ENCODE measurements at places on chromosomes 11 and 22.

GRCh38 chr11:128680906-128681305 lies 13.0 kb upstream of the FLI1 start:
- DNase-seq, result no peak

- no peak for DNase-seq
Measured at GRCh38 chr11:18526130-18526520, 617 bp downstream of the TSG101 start.

- no peak for DNase-seq
Measured at GRCh38 chr22:46612904-46613605, 7.1 kb upstream of the GRAMD4 start.

DNA sequence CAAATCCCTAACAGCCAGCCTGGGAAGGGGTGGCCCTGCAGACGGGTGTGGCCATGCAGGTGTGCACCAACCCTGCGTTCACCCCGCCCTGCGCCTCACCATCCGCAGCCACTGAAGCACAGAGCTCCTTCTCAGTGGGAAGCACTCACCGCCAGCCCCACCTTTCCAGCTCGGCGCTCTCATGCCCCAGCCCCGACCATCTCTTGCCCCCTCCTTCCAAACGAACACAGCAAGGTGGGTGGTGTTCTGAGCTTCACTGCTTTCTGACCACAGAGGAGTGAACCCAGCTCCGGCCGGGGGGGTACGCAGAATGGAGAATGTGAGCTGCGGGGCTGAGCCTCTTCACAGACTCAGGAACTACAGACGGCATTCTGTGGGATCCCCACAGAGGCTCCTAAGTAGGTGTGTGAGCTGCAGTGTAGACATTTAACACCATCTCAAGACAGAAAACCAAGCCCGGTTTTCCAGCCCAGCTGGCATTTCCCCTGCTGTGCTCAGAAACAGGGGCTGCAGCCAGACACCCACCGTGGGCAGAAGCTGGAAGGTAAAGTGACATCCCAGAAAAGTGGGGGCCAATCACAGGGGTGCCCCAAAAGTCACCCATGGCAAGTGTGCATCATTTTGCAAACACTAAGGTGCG lies 88.4 kb upstream of the RTL6 start:
- no peak for DNase-seq

DNA sequence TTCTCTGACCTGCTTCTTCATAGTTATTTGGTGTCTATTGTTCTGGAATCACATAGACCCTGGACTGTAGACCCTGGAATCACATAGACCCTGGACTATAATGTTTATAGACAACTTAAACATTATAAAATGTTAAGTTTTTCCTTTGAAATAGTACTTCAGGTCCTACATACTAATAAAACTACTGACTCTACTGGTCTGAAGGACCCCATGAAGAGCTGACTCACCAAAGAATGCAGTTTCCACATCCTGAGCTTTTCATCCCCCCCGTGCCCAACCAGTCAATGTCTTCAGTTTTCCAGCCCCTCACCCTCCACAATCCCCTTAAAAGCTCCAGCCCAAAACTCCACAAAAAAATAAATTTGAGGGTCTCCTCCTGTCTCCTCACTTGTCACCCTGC lies 6.6 kb upstream of the PLEKHA7 start:
- DNase-seq, result no peak

GRCh38 chr11:115893461-115894099 lies 389.4 kb upstream of the CADM1 start:
- no peak for DNase-seq

- DNase-seq, result no peak
Measured at GRCh38 chr22:26937213-26937612, 279.8 kb downstream of the MIAT start.

- DNase-seq, result peak; percentile 80
Measured at GRCh38 chr11:46380340-46381047, 975 bp upstream of the MDK start.

DNA sequence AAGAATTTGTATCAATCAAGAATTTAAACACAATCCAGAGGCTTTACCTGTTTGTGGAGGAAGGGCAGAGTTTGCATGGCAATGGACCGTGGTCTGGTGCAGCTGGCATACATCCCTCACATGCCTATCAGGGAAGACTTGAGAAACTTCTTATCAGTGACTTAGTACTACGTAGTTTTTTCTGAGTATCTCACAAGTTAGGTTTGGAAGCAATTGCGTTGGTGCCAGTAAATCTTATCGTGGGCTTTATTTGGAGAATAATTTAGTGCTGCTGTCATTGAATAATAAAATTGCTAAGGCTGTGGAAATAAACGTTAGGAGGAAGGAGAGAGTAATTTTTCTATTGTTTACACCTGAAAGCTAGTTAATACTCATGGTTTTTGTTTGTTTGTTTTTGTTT lies 72.3 kb downstream of the PRMT3 start:
- DNase-seq, result no peak

GRCh38 chr22:26127556-26127955 lies 41.7 kb upstream of the SEZ6L start:
- DNase-seq, result no peak

DNA sequence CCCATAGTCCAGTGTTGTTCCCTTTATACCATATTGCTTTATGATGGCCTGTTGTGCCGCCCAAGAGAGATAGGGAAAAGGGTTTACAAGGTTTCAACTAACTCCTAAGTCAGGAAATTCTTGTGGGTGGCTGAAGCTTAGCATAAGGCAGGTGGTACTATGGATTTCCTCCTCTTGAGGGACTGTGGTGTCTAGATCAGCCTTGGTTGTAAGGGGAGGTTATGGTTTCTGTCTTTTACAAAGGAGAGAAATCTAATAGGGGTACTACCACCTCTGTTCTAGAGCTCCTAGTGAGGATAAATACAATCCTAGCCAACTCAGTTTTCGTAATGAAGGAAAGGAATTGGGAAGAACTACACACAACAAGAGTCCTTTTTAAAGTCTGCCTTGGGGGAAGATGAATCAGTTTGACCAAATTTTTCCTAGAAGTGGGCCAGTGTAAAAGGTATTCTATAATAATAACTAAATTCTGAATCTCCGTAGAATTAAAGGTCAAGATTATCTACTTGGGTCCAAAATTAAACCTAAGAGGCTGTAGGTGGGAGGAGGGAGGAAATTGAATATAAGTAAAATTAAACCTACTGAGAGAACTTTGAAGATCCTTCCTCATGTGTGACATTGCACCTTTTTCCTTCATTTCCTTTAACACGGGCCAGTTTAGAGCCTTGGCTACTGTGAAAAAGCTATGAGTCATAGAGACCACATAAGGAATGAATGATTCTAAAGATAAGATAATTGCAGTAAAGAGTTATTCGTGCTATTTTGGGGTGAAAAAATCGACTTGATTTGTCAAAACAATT lies 17.2 kb downstream of the DLAT start:
- peak; percentile 20 for DNase-seq

- no peak for DNase-seq
Measured at GRCh38 chr11:7668911-7669310, 4.4 kb downstream of the CYB5R2 start.

DNA sequence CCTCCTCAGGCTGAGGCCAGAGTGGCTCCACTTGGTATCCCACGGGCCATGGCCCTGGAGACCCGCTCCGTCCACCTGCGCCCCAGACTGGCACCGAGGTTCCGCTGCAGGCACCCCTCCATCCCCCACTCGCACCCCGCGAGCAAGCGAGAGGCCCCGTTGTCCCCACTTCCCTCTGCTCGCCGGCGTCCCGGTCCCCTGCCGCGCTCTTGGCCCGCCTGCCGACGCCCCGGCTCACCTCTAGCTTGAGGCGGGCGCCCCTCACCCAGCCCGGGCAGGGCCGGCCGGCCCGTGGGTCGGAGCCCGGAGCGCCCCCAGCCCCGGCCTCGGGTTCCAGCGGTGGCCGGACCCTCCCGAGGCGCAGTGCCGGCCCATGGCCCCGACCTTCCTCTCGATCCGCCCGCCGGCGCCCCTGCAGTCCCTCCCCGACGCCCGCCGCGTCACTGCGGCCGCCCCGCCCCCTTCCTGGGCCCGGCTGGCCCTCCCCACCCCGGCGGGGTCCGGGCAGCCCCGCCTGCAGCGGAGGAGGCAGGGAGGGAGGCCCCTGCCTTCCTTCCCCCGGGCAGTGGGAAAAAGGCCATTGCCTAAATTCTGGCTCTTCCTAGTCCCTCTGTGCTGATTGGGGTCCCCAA lies at the start of gene PITPNM1:
Gene PITPNM1 (minus strand): TSS at position 414 of the 632 bp plus-strand sequence. CDS start 1,183 bp downstream, outside the sequence.
- DNase-seq, result peak; percentile 72

DNA sequence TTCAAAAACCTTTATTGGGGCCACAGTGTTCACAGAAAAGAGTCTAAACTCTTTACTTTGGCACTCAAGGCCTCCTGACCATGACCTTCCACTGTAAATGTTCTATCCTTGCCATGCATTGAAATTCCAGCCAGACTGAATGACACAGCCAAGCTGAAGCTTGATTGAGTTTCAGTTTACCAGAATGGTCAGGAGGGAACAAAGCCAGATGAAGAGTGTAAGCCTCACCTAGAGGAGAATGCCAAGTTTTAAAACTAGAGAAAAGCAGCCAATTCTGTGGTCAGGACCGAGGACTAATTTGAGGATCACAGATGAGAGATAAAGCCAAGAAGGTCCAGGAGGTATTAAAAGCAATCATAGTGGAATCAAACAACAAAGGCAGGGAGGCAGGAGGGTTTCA lies 215.3 kb downstream of the KCNA4 start:
- no peak for DNase-seq

- peak; percentile 66 for DNase-seq
Measured at GRCh38 chr11:26297189-26297975, 34.5 kb upstream of the ANO3 start.

DNA sequence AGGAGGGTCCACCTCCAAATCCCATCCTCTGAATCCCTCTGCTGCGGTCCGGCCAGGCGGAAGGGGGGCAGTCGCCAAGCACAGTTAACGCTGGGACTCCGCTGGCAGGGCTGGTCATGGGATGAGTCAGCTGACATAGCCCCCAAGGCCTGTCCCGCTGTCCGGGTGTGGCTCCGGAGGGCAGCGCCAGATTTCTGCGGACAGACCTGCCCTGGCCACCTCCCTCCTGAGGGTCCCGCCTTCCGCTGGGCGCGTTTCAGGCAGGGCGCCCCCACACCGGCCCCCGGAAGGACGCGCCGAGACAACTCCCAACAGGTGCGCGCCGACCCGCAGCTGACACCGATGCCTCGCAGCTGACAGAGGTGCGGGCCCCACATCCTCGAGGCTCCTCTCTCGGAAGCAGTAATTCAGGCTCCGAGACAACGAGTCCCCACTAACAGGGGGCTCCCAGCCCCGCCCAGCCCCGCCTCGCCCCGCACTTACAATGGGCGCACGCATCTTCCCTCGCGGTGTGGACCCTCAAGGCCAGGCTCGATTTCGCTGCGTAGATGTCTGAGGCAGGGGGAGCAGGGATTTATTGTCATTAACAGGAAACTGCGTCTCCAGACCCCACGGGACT lies 607 bp downstream of the PLAAT3 start:
- DNase-seq, result peak; percentile 48

DNA sequence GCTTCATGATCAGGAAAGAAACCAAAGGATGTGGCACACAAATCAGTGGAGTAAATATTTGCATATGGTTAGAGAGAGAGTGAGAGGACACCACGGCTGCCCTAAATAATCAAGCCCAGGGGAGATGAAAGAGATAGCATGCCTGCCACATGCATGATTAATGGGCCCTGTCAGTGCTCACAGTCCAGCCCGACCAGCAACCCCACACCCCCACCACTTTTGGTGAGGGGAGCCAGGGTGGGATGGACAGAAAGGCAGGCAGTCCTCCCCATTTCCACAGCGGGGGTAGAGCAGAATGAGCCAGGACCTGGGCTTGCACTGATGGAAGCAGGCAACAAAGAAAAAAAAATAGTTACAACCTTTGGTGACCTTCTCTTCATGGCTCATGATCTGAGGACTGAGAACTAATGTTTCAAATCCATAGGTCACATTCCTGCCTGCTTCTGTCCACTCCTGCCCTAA lies 545.0 kb downstream of the ETS1 start:
- DNase-seq, result no peak

- no peak for DNase-seq
Measured at GRCh38 chr11:1896468-1896867, 4.8 kb upstream of the PRR33 start.

- no peak for DNase-seq
Measured at GRCh38 chr22:30023099-30023660, 57.1 kb upstream of the HORMAD2 start.

GRCh38 chr11:127931803-127932202 lies 655.6 kb downstream of the ETS1 start:
- no peak for DNase-seq

- no peak for DNase-seq
Measured at GRCh38 chr11:6556139-6556949, 47.1 kb downstream of the RRP8 start.

- DNase-seq, result no peak
Measured at GRCh38 chr11:128190312-128190711, 397.0 kb downstream of the ETS1 start.

GRCh38 chr11:126140926-126141280 lies 70.5 kb downstream of the RPUSD4 start:
- DNase-seq, result peak; percentile 67

DNA sequence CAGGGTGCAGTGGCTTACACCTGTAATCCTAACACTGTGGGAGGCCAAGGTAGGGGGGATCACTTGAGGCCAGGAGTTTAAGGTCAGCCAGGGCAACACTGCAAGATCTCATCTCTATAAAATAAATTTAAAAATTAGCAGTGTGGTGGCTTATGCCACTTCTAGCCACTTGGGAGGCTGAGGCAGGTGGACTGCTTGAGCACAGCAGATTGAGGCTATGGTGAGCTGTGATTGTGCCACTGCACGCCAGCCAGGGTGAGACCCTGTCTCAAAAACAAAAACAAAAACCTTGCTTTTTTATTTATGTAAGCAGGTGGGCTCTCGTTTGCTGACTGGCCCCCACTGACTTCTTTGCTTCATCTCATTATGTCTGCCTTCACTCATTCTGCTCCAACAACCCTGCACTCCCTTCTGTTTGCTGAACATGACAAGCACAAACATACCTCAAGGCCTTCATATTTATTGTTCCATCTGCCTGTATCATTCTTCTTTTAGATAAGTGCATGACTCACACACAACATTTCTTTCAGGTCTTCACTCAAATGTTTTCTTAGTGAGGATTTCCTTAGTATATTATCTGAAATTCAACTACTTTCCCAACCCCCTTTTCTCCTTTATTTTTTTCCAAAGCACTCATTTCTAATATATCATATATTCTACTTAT lies 32.4 kb upstream of the CLNS1A start:
- no peak for DNase-seq

- no peak for DNase-seq
Measured at GRCh38 chr11:40187295-40187694, 1272.2 kb downstream of the LRRC4C start.

GRCh38 chr22:26050079-26050478 lies 119.2 kb upstream of the SEZ6L start:
- DNase-seq, result no peak

- DNase-seq, result no peak
Measured at GRCh38 chr11:134517621-134518293, 105.7 kb upstream of the B3GAT1 start.

DNA sequence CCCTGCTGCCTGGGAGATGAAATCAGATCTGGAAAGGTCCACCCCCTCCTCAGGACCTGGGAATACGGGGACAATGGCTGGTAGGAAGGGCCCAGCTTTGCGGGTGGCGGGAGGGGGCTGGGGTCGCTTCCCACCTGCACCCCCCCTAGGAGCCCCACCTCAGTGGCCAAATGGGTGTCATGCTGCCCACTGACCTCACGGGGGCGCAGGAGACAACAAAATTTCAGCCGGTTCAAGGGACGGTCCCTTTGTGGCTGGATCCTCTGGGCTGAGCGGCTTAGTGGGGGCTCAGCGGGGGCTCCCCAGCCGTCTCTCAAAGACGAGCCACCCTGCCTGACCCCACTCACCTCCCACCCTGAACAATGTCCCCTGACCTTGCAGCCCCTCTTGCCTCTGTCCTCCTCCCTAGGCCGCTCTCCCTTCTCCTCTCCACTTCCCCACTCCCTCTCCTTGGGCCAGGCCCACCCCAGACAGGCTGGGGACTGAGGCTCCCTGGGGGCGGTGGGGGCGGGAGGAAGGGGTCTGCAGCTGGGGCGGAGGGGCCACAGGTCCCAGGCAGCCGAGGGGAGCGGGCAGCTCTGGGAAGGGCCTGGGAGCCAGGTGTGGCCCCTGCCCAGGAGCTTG lies 39.3 kb upstream of the H19 start:
- no peak for DNase-seq

All from AG20443 (cell line).